SK-N-MC (cell line): ENCODE measurements at places on chromosomes 11 and 22.

DNA sequence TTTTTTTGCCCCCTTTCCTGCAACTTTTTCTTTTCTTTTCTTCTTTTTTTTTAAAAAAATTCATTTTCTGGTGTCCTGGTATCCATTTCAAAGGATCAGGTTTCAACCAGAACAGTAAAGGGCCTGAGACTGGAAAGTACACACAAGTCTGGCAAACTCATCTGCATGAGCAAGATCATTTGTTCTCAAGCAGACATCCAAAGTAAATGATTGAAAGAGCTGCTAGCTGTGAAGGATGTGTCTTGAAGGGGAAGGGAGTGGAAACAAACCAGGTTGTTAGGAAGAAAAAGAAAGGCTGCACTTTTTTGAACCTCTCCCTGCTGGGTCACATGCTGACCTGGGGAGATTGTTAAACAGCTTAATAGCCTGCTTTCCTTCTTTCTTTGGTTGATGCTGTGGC is 5.3 kb downstream of the YAP1 start:
- DNase-seq = no peak

DNA sequence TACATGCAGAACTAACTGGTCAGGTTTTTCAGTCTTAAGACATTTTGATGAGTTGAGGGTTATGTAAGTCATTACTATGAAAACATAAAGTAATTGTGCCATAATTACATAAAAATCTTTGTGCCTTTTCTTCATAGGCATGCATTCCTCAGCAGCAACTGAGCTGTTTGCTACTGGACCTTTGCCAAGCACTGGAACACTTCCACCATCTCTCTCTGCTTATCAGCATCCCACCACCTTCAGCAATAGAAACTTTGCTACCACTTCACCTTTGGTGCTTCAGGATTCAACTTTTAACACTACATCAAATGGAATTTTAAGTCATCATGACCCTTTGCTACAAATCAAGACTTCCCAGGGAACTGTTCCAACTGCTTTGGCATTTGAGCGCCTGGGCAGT is 39.0 kb downstream of the QSER1 start:
- DNase-seq = no peak

GRCh38 chr11:124896821-124897391 is 759 bp downstream of the ROBO4 start:
- no peak for DNase-seq

GRCh38 chr11:93655047-93655446 is 6.4 kb upstream of the CEP295 start:
- DNase-seq = no peak

GRCh38 chr22:19958083-19959042 is 16.7 kb upstream of the TXNRD2 start:
- no peak for DNase-seq

DNA sequence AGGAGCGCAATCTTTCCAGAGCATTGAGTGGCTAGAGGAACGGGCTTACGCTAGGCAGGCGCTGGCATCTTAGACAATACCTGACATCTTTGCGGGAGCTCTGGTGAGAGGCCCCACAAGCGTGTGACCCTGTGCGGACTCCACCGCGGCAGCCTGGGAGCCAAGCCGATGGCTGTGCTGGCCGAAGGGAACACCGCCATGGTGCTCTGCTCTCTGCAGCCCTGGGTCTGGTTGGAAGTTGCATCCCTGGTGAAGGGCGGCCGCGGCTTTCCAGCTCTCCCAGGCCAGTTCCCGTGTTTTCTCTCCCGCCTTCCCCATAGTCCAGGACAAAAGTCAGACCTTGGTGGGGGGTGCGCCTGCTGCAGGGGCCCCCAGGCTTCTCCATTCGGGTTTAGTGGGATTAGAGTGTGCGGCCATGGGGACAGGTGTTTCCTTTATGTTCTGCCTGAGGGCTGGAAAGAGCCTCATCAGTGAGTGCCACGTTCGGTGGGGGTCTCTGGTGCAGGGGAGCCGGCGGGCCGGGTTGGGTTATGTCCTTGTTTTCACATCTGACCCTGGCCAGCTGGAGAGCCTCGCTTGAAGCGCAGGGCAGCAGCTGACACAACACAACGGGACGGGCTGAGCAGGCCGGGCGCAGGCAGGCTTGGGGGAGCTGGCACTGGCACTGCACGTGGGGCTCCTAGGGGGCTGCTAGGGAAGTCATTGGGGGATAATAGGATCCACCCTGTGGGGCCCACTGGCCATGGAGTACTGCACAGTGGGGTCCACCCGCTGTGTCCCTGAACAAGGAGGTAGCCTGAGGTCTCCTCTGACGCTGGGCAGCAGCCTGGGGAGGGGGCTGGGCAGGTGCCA is 94.8 kb downstream of the KCNQ1 start:
- DNase-seq = no peak

DNA sequence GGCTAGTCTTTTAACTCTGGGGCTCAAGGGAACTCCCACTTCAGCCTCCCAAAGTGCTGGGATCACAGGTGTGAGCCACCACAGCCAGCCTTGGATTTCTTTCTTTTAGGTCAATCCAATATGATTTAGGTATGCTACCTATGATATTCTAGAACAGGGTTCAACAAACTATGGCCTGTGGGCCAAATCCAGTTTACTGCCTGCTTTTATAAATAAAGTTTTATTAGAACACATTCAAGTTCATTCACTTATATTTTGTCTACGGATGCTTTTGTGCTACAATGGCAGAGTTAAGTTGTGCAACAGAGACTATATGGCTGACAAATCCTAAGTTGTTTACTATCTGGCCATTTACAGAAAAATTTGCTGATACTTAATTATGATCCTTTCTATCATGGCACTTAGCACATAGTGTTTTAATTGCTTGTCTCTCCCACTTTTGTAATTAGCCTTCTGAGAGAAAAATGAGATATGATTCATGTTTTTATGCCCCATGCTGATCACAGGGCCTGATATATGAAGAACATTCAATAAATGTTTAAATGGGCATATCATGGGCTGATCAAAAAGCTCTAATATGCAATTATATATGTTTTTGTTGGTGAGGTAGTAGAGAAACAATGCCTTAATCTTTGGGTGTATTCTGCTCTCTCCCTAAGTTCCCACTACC is 109.6 kb downstream of the STIM1 start:
- no peak for DNase-seq

DNA sequence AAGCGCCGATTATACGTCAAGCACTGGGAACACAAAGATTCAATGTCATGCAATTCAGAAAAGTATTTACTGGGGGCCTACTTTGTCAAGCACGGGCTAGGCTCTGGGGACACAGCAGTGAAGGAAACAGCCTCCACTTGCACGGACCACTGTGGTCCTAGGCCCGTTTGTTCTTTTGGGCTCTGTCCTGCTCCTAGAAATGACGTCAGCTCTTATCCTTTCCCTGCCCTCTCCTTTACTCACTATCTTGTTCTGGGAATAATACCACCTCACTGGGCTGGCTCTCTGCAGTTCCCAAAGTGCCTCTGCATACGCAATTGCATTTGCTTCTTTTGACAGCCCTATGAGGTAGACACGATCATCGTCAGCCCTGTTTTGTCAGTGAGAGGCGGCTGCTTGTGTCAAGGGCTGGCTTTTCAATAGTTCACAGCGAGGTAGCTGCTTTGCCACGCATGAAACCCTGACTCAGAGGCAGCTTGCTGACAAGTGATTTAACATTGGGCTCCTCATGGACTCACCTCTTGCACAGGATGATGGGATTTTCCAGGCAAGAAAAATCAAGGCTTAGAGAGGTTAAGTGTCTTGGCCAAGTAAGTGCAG is 22.9 kb upstream of the IGSF22 start:
- DNase-seq = no peak

DNA sequence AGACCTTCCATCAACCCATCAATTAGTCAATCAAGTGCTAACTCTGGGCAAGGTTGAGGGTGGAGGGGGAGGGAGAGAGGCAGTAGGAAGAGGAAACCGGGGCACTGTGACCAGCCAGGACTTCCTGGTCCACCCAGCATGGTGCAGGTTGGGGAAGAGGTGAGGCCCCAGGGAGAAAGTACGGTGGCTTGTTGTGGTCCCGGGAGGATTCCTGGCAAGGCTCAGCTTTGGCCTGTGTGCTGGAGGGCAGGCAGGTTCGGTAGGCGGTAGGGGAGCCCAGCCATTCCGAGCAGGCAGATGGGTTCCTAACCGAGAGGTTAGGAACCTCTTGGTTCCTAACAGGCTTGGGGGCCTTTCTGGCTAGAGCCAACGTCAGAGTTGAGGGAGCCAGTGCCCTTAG is 10.8 kb downstream of the ST14 start:
- DNase-seq = no peak

GRCh38 chr11:11029027-11029426 is 171.2 kb upstream of the ZBED5 start:
- DNase-seq = no peak
